CD4-positive, alpha-beta T cell treated with Interleukin-17A for 4 hours (primary cell): ENCODE measurements at places on chromosomes 1 and 21.

DNA sequence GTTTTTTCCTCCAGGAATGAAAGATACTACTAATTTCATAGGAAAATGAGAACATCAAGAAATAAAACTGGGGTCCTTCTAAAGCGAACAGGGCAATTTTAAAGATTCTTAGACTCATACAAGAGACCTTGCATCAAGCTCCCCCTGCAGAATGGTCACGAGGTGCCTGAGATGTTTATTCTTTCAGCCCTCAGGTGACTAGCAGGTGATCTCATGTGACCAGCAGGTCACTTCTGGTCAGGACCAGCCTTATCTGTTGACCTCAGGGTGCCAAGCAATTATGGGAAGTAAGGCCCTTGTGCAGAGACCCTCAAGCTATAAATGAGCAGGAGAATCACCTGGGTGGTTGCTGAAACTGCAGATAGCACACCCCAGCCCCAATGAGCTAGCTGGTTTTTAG lies 20.6 kb upstream of the TMEM51 start:
- DNase-seq = no peak

DNA sequence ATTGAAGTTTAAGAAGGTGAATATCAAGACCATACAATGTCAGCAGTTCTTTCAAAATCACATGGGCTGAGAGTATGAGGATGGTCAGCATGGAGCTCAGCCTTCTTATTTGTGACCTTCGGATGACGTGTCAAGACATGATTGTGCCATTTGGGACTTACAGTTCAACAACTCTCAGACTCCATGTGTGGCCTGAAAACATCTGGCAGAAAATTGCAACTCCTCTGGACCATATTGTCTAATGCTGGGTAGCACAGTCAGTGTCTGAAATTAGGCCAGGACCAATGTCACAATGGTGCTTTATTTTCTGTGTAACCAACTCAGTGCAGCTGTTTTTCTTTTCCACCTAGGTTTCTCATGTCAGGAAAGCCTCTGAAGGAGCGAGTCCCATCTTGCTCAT lies 483.5 kb upstream of the PKN2 start:
- no peak for DNase-seq

DNA sequence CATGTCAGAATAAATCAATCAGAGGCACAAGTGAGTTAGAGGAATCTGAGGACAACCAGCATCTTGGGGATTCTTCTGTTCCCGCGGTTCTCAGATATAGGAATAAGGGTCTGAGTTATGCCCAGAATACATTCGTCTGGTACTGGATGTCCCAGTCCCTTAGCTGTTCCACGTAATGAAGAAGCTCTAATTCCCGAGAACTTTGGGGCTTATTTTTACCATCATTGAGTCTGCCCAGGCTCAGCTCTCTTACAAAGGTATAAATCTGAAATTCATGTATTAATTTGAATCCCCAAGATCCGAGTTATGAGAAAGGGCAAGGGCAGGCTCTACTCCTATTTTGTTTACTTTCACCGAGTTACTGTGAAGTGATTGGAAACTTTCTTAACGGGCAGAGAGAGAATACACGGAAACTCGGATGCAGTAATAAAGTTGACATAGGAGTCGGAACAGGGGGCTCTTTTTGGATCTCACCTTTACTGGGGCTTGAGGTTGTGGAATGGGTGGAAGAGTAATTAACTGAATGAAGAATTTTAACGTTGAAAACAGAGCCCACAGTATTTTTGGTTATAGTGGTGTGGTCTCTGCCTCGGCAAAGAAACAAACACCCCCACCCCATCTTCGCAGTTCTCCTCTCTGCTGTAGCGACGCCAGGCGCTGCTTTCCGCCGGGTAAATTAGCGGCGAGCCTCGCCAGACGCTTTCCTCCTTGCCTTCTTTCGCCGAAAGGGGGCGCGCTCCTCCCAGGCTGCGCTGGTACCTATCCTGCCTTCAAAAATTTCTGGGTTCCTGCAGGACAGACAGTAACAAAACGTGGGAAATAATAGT lies 7.1 kb downstream of the PRRX1 start:
- DNase-seq = no peak

- DNase-seq = no peak
These were observed 228.1 kb downstream of the C1orf94 start for GRCh38 chr1:34404804-34405203.

DNA sequence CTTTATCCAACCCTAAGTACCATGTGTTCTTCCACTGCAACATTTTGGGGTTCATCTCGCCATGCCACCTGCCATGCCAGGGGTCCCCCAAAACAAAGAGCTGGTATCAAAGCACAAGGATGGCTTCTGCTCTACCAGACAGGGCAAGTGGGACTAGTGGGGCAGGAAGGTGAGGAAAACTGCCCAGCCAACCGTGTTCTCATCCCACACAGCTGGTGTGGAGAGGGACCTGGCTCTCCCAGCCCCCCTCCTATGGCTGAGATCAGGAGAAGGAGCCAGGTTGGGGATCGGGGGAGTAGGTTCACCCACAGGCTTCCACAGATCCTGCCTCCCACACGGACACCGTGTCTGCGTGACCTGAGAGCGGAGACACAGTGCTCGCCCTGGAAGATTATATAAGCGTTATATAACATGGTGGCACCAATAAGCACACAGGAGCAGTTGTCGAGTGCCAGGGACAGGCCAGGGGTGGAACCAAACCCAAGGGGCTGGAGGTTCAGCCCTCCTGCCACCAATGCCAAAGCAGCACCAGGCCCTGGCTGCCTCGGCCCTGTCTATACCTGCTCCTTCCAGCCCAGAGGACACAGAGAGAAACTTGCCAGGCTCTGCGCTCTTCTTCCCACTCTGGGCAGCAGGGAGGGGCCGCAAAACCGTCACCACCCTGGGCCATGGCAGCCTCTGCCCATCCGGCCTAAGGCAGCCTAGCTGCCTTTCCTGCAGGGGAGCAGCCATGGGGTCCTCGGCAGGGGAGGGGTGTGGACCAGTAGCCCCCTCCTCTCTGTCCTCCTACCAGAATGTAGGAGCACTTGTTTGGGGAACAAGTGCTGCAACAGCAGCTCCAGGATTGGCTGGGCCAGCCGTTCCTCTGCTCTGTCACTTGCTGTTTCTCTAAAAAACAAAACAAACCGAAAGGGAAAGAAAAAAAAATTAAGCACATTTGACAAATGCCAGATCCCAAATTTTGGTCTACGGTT lies 43.5 kb downstream of the CD34 start:
- peak; percentile 47 for DNase-seq

- no peak for DNase-seq
These were observed 51.6 kb upstream of the ZC3H11B start for GRCh38 chr1:219664310-219665029.

GRCh38 chr1:33633019-33633801 lies 160.8 kb downstream of the ZSCAN20 start:
- peak; percentile 87 for DNase-seq

DNA sequence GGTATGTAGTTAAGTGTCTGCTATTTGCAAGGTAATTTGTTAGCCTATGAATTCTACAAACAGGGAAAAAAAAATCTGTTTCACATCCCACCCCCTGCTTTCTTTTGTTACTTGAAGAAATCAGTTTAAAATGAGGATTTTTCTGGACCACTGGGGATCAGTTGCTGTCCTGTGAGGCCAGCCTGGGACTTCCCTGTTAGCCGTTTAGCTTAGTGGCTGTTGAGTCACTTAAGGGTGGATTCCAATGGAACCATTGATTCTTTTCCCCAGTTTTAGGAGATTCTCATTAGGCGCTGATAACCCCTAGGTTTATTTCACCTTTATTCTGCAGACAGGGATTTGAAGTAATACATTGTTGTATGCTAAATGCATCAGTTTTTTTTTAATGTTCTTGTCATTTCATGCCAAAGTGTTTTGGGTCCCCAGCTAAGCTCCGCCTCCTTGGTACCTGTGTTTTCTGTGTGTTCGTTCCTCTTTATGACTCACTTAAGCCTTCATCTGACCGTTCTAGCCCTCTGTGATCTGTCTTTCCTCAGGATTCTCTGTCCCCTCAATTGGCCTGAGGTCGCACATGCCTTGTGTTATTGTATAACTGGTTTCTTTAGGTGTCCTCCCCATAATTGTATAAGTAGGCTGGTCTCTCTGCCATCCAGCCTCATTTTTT lies 59.3 kb downstream of the NOS1AP start:
- no peak for DNase-seq

- DNase-seq = no peak
These were observed 8.7 kb downstream of the IL12RB2 start for GRCh38 chr1:67316180-67316902.

DNA sequence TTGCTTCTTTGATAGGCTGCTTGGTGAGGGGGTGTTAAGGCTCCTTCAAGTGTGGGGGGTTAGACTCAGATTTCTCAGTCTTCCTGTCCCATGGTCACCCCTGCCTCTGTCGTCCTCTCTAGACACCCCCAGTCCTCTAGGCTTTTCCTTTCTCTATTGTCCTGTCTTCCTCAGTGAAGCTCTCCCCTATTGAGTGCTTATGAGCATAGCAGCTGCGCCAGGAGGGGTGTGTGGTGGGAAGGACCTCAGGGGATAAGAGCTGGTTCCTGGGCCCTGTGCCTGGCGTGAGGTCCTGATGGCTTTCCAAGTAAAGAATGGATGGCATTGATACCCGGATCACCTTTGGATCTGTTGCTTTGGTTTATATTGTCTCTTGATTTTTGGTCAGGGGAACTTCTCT lies 69.1 kb downstream of the DIP2A start:
- no peak for DNase-seq

- no peak for DNase-seq
These were observed 15.4 kb downstream of the GJA4 start for GRCh38 chr1:34808051-34808810.

DNA sequence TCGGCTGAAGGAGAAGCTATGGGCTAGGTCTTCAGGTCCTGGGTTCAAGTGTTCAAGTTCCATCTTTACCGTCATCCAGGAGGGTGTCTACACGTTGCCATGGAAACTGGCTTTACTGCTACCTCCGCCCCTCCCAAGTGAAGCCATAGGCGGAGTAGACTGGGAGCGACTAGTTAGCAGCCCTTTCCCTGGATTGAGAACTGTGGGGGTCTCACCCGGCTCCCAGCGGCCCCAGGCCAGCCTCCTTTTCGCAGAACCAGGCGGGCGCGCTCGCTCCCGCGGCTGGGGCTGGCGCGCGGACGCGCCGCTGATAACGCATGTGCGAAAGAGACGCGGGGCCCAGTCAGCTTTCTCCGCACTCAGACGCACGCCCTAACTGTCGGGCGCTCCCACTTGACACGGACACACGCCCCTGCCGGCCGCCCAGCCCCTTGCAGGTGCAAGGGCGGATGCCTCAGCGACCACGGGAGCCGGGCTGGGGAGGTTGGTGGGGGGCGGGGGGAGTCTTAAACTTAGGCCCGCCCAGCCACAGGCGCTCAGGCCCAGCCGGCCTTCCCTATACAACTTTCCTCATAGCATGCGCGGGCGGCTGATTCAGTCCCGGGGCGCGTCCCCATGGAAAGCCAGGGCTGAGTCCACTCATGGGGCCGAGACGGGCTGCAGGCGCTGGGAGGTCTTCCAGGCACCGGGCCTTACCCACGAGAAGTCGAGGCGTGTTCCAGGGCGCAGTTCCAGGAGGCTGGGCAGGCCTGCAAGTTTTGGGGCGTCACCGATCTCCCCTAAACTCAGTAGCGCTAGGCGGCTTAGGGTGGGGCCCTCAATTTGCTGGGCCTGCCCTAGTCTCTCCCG lies 7.4 kb downstream of the EFNA4 start:
- peak; percentile 82 for DNase-seq

DNA sequence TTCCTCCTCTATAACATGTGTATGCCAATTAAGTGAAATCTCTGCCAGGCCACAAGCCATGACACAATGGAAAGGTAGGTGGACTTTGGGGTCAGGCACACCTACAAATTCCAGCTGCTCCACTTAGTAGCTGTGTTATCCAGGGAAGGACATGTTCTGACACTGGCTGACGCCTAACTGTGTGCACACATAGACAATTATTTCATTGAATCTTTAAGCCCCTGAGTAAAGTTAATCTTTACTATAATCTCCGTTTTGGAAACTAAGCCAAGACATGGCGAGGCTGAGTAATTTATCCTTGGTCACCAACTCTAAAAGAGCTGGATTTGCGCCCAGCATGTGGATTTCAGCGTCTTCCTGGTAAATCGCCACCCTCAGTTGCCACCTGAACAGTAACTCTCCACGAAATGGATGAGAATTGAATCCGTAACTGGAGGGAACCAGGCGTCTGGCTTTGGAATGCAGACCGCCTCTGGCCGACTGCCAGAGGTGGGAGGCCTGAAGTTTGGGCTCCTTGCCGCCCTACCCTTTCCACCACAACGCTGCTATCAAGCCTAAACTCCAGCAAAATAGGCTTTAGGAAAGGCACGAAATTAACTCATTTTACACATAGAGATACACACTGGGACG lies 888 bp upstream of the SNRPE start:
- no peak for DNase-seq

GRCh38 chr1:148352470-148353053 lies 130.5 kb downstream of the PPIAL4G start:
- DNase-seq = no peak

DNA sequence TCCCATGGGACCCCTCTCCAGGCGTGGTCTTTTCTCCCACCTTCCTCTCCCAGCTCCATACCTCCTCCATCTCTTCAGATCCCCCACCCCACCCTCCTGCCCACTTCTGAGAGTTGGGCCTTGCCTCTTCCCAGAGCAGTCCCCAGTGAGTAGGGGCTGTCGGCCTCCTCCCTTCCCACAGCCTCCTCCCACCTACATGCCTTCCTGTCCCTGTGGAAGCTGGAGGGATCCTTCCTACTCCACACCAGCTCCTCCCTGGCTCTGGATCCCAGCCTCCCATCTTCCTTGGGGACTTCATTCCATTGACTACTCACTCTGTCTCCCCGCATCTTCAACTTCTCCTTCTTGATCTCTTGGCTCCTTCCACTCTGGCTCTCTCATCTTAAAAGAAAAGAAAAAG lies 24.9 kb downstream of the KCNQ4 start:
- DNase-seq = no peak

GRCh38 chr1:112638110-112638428 lies 18.4 kb downstream of the CAPZA1 start:
- DNase-seq = no peak

GRCh38 chr1:186413319-186413718 lies 37.7 kb downstream of the ODR4 start:
- no peak for DNase-seq

- DNase-seq = no peak
These were observed 165.9 kb downstream of the ADGRL4 start for GRCh38 chr1:78840453-78841271.

GRCh38 chr1:64129701-64130100 lies 73.7 kb upstream of the UBE2U start:
- no peak for DNase-seq

DNA sequence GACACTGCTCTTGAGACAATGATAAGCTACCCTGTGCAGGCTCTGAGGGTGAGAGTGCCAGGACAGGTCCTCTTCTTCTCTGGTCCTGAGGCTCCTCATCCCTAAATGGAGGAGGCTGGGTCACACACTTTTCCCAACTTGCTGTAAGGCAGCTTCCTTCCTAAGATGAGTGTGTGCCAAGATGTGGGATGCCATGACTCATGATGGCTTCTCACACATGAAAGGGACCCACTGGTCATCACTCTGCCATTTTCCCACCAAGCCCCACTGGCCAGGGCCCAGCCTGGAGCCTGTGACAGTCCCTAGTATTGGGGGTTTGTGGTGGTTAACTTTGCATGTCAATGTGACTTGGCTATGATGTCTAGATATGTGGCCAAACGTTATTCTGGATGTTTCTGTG lies 54.4 kb downstream of the CNIH3 start:
- DNase-seq = no peak
